ENCODE measurements at places on chromosomes 3 and 15. TPM values are rescaled to one million over a fixed set of nuclear protein-coding genes. Genes with fewer than 3 reads are reported as not detected.

- no peak overlapping the region for H3K27ac ChIP-seq
- H3K4me3 ChIP-seq: no peak overlapping the region
- no peaks in the 10 kb centered on the region for H3K4me1 ChIP-seq
- no peaks in the 10 kb centered on the region for H3K27me3 ChIP-seq
- no peak for DNase-seq
- no peaks in the 10 kb centered on the region for H3K36me3 ChIP-seq
Observed at GRCh38 chr15:62320259-62320658, 155.2 kb upstream of the C2CD4B start.

GRCh38 chr15:57746786-57747185, 40.3 kb downstream of the POLR2M start:
- no peaks in the 10 kb centered on the region for H3K36me3 ChIP-seq
- 0 out of 2 replicates have a peak, but pooled peaks cover 4% of the 10 kb centered on the region for H3K4me1 ChIP-seq
- H3K27ac ChIP-seq: no peak overlapping the region
- H3K27me3 ChIP-seq: no peaks in the 10 kb centered on the region
- H3K4me3 ChIP-seq: no peak overlapping the region

DNA sequence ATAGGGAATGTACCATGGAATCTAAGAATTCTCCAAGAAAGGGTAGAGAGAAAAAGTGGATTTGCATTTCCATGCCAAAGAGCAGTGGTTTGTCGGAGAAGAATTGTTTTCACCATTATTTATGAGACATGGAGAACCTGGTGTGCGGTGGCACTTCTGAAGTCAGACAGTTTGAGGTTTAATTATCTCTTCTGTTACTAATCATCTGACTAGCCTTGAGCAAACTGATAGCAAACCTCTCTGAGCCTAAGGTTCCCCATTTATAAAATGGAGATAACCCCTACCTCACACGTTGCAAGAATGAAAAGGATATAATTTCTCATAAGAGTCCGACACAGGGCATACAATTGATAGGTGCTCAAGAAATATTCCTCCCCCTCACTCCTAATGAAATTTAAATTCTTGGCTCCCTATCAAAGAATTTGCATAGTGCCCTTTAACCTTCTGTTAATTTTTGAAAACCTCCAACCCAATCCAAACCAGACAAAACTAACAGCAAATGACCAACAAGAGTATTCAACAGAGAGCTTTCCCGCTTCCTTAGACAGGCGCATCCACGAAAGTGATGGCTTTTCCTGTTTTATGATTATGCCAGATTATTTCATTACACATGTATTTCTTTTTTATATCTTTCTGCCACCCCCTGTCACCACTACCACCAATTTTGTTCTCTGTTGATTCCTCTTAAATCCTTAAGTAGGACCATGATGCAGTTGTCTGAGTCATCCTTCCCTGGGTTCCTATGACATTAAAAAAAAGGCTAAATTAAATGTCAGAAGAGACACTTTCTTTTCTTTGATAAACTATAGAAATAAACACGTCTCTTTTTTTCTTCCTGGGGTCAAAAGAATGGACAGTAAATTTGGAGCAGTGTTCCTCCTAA, 28.5 kb downstream of the TMEM212 start:
- H3K27me3 ChIP-seq: no peaks in the 10 kb centered on the region
- peaks cover 2% of the 10 kb centered on the region for H3K4me1 ChIP-seq
- H3K4me3 ChIP-seq: no peak overlapping the region
- no peaks in the 10 kb centered on the region for H3K36me3 ChIP-seq

The MDFIC2 gene
- not detected for total RNA-seq

DNA sequence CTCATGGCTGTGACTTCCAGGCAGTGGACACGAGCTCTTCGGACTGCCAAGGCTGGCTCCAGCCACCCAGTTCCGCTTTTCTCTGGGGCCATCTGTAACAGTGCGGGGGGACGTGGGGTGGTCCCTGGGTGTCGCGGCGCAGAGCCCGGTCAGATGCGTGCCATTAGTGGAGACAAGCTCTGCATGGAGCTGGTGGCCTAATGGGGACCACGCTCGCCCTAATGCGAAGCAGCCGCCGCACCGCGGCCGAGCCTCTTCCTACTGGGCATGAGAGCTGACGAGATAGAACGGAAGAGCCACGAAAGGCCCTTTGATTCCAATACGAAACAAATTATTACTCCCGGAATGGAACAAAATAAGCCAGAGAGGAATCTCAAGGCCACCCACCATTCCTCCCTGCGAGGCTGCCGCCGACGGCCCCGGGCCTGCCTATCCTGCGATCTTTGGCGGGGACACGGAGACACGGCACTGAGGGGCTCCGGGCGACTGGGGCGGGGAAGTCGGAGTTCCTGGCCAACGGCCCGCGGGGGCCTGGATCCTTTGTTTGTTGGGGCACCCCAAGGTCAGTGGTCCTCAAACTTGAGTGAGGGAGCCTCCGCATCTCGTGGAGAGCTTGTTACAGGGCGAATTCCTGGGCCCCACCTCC, 18.1 kb downstream of the FOXL2 start:
- H3K4me1 ChIP-seq: no peaks in the 10 kb centered on the region
- H3K4me3 ChIP-seq: no peak overlapping the region
- no peak overlapping the region for H3K27ac ChIP-seq
- no peaks in the 10 kb centered on the region for H3K27me3 ChIP-seq
- no peaks in the 10 kb centered on the region for H3K36me3 ChIP-seq

GRCh38 chr15:28981921-28982320, 96.1 kb downstream of the APBA2 start:
- H3K4me3 ChIP-seq: no peak overlapping the region
- H3K27me3 ChIP-seq: no peaks in the 10 kb centered on the region
- H3K27ac ChIP-seq: no peak overlapping the region
- no peaks in the 10 kb centered on the region for H3K36me3 ChIP-seq
- H3K4me1 ChIP-seq: no peaks in the 10 kb centered on the region

GRCh38 chr3:171838218-171838720, 4.9 kb upstream of the TMEM212 start:
- no peak overlapping the region for H3K4me3 ChIP-seq
- no peak overlapping the region for H3K27ac ChIP-seq
- H3K27me3 ChIP-seq: no peaks in the 10 kb centered on the region
- no peaks in the 10 kb centered on the region for H3K36me3 ChIP-seq
- DNase-seq: no peak

The MIX23 gene
- 80.6 TPM for total RNA-seq

GRCh38 chr3:37945807-37946530, 44.6 kb upstream of the VILL start:
- H3K27ac ChIP-seq: no peak overlapping the region
- no peaks in the 10 kb centered on the region for H3K36me3 ChIP-seq
- H3K27me3 ChIP-seq: no peaks in the 10 kb centered on the region
- no peak for DNase-seq
- peaks cover 3% of the 10 kb centered on the region for H3K4me1 ChIP-seq

DNA sequence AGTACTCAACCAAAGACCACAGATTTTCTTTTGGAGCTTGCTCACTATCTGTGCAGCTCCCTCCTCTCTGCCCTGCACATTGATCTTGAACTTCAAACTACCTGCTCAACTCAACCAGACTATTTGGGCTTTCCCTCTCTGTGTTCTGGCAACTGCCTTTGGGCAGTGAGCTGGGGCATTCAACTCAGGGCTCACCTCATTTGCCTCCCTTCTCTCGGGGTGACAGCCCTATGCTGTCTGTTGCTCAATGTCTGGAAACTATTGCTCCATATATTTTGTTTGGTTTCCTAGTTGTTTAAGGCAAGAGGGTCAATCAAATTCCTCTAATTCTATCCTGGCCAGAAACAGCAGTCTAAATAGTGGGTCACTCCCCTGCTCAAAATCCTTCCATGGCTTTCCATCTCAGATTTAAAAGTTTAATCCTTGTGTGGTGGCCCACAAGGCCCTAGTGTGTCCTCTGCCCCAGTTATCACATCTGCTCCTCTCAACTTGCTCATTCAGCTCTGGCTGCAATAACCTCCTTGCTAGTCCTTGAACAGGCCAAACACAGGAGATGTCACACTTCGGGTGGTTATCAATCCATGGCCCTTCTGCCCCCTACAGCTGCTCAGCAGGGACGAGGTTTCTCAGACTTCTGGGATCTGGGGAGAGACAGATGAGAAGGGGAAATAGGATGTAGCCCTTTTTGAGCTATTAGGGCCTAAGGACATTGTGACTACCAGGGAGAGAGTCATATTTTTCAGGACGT, 67.8 kb downstream of the SNRK start:
- no peak for DNase-seq
- H3K36me3 ChIP-seq: peaks cover 12% of the 10 kb centered on the region
- H3K27me3 ChIP-seq: no peaks in the 10 kb centered on the region

The SIDT1 gene
- total RNA-seq: not detected

DNA sequence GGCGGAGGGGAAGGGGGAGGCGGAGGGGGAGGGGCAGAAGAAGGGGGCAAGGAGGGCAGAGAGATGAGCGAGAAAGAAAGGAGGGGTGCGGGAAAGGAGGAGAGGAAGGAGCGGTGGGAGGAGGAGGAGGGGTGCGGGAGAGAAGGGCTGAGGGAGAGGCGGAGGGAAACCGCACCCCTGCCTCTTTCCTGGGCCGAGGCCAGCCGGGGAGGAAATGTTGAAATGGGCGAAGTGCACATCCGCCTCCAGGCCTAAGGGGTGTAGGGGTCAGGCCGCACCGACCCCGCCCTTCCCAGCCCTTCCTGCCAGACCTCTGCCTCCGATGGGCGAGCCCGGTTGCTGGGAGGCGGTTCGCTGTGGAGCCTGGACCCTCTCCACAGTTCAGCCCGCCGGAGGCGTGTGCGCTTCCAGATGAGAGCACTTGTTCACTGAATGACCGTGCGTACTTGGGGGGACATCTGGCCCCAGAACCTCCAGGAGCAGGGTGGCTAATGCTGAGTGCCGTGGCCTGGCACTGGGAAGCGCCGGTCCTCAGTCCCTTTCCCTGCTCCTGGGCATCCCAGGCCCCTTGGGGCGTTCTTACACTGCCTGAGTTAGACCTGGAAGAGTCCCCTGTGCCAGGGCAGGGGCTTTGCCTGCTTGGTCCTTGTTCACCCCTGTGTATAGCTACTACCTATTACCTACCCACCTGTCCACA, 110.3 kb upstream of the KLF13 start:
- no peak overlapping the region for H3K27ac ChIP-seq
- H3K27me3 ChIP-seq: no peaks in the 10 kb centered on the region
- no peaks in the 10 kb centered on the region for H3K36me3 ChIP-seq

DNA sequence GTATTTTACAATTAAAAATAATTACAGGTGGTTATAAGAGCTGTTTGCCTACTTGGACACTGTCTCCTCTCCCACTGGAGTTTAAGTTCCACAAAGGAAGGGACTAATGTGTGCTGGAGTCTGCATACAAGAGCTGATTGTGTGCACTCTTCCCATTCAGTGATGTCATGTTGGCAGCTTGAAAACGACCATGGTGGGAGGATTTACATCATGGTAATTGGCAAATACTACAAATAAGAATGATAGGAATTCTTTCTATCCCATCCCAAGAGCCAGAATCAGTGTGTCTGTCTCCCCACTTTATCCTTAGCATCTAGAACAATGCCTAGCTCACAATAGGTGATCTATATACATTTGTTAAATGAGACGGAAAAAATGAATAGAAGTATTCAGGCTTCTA, 14.1 kb downstream of the ITGA11 start:
- H3K27ac ChIP-seq: no peak overlapping the region
- peak; percentile 4 for DNase-seq
- peaks cover 5% of the 10 kb centered on the region for H3K4me1 ChIP-seq
- H3K4me3 ChIP-seq: no peak overlapping the region
- H3K27me3 ChIP-seq: no peaks in the 10 kb centered on the region

The MESP2 gene
- total RNA-seq: not detected

- H3K4me3 ChIP-seq: no peak overlapping the region
- DNase-seq: no peak
- no peaks in the 10 kb centered on the region for H3K27me3 ChIP-seq
- H3K36me3 ChIP-seq: no peaks in the 10 kb centered on the region
- no peaks in the 10 kb centered on the region for H3K4me1 ChIP-seq
- no peak overlapping the region for H3K27ac ChIP-seq
Observed at GRCh38 chr3:49663831-49664230, 10.3 kb upstream of the APEH start.
